Breast epithelium (tissue), 4 donors: ENCODE measurements at places on chromosomes 13 and 19.

- DNase-seq, result no peak
Measured at GRCh38 chr19:447816-448560, 12.8 kb downstream of the SHC2 start.

DNA sequence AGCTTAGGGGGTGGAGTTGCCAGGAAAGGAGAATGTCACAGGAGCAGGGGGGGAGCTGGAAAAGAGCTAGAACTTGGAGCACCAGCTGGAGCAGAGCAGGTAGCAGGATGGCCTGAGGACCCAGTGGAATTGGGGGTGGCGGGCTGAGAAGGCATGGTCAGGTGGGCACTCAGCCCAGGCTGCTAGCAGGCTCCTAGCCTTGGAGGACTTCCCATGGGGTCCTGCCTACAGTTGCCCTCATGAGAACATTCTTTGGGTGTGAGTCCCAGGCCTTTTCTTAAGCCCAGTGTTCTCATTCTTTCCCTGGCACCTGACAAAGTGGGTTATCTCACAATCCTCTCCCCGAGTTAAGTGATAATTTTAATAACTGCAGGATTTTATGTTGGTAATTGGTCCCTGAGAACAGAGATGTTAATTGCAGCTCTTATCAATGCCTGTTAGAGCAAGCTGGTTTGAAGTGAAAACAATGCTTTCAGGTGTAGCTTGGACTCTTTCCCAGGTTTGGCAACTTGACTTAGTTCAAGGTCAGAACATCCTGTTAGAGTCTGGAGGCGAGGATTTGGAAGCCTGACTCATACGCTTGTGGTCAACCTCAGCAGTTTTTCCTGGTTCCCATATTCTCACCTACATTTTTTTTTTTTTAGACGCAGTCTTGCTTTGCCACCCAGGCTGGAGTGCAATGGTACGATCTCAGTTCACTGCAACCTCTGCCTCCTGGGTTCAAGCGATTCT lies 18.1 kb upstream of the OLFM4 start:
- no peak for DNase-seq

GRCh38 chr13:30998136-30999088 lies 66.0 kb downstream of the TEX26 start:
- DNase-seq, result no peak

DNA sequence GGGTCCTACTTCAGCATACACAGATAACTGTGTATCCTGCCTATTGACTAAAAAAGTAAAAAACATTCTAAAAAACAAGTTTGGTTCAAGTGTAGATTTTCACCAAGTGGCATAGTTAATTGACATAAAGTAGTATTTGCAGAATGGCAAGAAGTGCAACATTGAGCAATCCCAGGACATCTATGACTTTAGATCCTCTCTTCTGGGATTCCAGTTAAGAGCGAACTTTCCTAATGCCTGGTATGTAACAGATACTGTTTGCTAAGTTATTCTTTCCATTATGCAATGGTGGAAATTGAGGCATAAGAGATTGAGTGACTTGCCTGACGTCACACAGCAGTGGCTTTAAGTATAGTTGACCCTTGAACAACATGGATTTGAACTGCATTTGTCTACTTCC lies 96.1 kb downstream of the ZMYM2 start:
- DNase-seq, result no peak

DNA sequence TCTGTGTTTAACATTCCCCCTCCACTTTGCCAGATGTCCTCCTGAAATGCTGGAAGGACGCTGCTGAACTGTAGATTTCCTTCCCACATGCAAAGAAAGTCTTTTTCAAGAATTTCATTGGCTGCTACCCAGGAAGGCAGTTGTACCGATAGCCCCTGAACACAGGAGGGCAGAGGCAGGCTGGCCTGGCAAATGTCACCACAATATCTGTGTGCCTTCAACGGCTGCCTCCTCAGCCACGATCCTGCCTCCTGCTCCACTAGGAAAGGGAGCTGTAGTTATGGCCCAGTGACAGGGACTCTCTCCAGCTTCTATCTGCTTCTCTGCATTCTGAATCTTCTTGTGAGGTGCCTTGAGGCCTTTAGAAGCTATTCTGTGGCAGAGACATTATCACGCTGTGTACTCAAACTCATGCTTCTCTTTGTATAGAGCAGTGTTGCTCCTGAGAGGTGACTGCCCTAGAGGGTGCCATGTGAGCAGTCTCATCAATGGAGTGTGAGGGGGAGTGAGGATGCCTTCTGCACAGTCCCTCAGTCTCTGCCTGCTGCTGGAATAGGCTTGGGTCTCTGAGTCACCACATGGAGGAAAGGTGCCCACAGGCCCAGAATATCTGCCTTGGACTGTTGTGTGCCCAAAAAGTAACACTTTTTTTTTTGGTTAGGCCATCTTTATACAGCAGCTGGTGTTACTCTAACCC lies 279.8 kb downstream of the DNAJC15 start:
- DNase-seq, result no peak

DNA sequence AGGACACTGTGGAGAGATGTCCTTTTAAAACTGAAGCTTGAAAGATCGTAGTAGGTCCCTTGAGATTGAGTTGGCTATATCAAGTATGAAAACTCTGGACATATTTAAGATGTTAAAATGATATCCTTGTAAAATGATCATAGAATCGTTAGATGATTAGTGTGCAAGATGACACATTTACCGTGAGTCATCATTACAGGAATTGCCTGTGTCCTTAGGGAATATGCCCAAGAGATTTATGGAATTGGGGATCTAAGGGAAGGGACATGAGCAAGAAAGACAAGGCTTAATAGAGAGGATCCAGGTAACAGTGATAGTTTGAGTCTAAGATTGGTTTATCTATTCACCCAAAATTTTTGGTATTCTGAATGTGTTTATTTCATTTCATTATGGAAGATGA lies 233.7 kb downstream of the GPC5 start:
- no peak for DNase-seq
